SK-MEL-5 (cell line): ENCODE measurements at places on chromosomes 5 and 9.

GRCh38 chr5:11520241-11520930 lies 383.9 kb downstream of the CTNND2 start:
- DNase-seq: no peak

DNA sequence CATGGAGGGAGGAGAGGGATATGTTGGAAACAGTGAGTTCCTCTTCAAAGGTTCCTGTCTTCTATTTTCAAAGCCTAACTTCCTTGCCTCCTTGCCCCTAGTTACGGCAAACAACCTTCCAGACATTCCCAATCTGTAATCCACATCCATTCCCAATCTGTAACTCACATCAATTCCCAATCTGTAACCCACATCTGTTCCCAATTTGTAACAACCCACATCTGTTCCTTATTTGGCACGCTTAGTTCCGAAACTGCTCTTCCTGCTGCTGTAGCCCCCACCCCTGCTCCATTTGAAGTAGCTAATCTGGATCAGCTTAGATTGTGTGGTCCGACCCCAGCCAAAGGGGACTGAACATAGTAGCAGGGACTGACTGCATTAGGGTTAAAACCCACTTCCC lies 23.9 kb upstream of the IDNK start:
- DNase-seq: no peak

GRCh38 chr5:52710972-52711596 lies 76.6 kb upstream of the ITGA1 start:
- no peak for DNase-seq

DNA sequence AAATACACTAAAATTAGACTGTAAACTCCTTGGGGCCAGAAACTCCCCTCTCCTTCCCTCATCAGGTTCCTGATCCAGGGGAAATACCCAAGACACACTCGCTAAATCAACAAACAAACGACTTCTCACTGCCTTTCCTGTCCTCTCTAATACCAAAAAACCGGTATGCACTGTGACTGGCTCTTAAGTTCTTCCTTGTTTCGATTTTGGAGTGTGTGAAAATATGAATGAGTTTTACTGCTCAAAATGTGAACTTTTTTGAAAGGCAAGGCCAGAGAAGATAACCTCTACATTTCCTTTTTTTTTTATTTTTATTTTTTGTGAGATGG lies 81.1 kb upstream of the EPB41L4B start:
- DNase-seq: no peak

GRCh38 chr5:16483361-16483760 lies 17.8 kb upstream of the ZNF622 start:
- DNase-seq: no peak

GRCh38 chr5:149646564-149646963 lies 65.3 kb downstream of the ARHGEF37 start:
- no peak for DNase-seq

GRCh38 chr9:19174127-19174912 lies 47.0 kb upstream of the PLIN2 start:
- peak; percentile 81 for DNase-seq

DNA sequence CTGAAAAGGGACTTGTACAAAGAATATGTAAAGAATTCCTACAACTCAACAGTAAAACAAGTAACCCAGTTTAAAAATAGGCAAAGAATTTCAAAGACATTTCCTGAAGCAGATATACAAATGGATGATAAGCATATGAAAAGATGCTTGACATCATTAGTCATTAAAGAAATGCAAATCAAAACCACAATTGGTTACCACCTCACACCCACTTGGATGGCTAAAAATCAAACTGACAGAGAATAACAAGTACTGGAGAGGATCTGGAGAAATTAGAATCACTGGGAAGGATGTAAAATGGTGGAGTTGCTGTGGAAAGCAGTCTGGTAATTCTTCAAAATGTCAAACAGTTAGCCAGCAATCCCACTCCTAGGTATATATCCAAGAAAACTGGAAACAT lies 12.5 kb upstream of the FOXE1 start:
- DNase-seq: no peak

DNA sequence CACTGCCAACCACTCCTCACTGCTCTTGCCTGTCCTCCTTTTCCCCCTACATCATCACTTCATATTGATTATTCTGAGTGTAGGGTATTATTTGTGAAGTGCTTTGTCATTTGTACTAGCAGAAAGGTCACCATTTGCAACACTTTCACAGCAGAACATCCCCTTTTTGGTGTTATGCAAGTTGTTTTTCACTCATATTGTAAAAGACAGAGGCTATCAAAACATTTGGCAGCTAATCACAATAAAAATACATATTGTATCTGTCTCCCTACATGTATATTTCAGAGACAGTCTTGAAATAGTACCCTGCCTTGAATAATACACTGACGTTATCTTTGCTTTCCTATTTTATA lies 82.3 kb downstream of the ANXA1 start:
- DNase-seq: no peak

DNA sequence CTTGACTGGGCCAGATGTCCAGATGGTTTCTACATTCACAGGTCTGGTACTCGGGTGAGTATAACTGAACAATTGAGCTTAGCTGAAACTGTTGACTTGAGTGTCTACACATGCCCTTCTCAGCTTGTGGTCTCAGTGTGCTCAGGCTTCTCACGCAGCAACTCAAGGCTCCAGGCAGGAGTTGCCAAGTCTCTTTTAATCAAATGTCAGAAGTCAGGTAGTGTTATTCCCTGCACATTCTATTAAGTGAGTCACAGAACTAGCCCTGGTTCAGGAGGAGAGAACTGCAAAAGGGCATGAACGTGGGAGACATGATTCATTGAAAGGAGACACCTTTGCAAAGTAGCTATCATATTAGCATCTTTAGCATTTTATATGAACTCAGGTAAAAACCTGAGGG lies 199.3 kb upstream of the ACTBL2 start:
- no peak for DNase-seq

- no peak for DNase-seq
These were observed 14.0 kb upstream of the SPATA31E1 start for GRCh38 chr9:87868635-87869034.

DNA sequence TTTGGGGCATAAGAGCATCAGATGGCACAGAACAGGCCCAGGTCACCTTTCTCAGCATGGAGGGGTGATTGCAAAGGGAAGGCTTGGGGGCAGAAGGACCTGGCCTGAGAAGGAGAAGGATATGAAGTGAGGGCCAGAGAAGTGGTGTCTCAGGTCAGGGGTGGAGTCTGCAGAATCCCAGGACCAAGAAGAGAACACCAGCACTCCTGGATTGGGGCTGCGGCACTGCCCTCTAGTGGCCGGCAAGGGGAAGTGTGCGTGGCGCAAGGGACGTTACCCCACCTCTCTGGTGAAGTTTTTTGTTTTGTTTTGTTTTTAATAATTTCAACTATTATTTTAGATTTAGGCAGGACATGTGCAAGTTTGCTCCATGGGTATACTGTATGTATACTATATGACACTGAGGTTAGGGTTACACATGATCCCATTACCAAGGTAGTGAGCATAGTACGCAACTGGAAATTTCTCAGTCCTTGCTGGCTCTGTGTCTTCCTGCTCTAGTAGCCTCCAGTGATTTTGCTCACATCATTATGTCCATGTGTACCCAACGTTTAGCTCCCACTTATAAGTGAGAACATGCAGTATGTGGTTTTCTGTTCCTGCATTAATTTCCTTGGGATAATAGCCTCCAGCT lies 1548.6 kb downstream of the EFNA5 start:
- peak; percentile 64 for DNase-seq

- DNase-seq: no peak
These were observed 88.5 kb downstream of the PRR16 start for GRCh38 chr5:120552638-120553037.

GRCh38 chr5:132460846-132461568 lies 29.6 kb downstream of the IRF1 start:
- no peak for DNase-seq

GRCh38 chr9:120891245-120891883 lies 14.4 kb upstream of the PHF19 start:
- no peak for DNase-seq

- no peak for DNase-seq
These were observed 278.8 kb downstream of the FSTL4 start for GRCh38 chr5:133333326-133334150.
